ENCODE measurements at places on chromosomes 4 and X. TPM values are rescaled to one million over a fixed set of nuclear protein-coding genes. Genes with fewer than 3 reads are reported as not detected.

Gene TMEM129
- total RNA-seq = 44.5 TPM

Gene AFF2
- 5.2 TPM for total RNA-seq

Gene CENPI
- total RNA-seq = 1.0 TPM

Gene ZRSR2
- 7.2 TPM for total RNA-seq

Gene TCEAL6
- total RNA-seq = 0.11 TPM

Gene ADAM29
- 0.06 TPM for total RNA-seq

Gene ITM2A
- 8.0 TPM for total RNA-seq

Gene SHROOM2
- total RNA-seq = 6.7 TPM

Gene OTC
- not detected for total RNA-seq

Gene HTRA3
- total RNA-seq = 2.3 TPM

Gene ZCCHC18
- 0.69 TPM for total RNA-seq

Gene RENBP
- total RNA-seq = 15.5 TPM

Gene UVSSA
- total RNA-seq = 26.1 TPM

Gene MAP7D2
- 1.2 TPM for total RNA-seq

Gene XAGE2
- total RNA-seq = not detected

Gene KCND1
- total RNA-seq = 0.22 TPM

Gene CYSLTR1
- total RNA-seq = 2.5 TPM

Gene TRPC5OS
- not detected for total RNA-seq

Gene PRSS12
- 0.47 TPM for total RNA-seq

Gene ANKRD37
- total RNA-seq = 10.4 TPM

Gene CNGA1
- 1.2 TPM for total RNA-seq

Gene USP17L10
- not detected for total RNA-seq

Gene ITGB1BP2
- total RNA-seq = 2.0 TPM

Gene MRFAP1L1
- 59.2 TPM for total RNA-seq

Gene GAB3
- 4.2 TPM for total RNA-seq

Gene GBA3
- 0.22 TPM for total RNA-seq

Gene RAB41
- not detected for total RNA-seq

Gene ATP8A1
- 40.2 TPM for total RNA-seq

Gene PNMA6A
- total RNA-seq = 4.0 TPM

Gene DUSP21
- not detected for total RNA-seq

Gene SMIM31
- total RNA-seq = not detected

Gene RHOXF2
- total RNA-seq = 0.18 TPM

Gene BCORL1
- 11.2 TPM for total RNA-seq

Gene USP9X
- total RNA-seq = 88.6 TPM

Gene PABPC5
- total RNA-seq = 5.0 TPM

Gene CXXC4
- total RNA-seq = 1.0 TPM
